ENCODE measurements at places on chromosomes 2 and 18.

DNA sequence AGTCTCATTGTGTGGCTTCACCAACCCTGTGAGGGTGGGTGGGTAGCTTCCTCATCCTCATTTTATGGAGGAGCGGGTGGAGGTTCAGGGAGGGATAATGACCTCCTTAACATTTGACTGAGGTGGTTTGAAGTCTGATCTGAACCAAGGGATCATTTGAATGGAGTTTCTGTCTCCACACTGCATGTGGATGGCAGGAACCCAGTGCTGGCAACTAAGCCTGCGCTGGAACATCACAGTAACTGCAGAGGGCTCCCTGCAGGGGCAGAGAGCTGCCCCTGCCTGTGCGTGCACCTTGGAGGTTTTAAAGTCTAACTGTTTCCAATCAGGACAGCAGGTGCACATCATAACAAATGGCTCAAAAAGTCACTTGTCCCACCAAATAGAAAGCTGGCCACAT, 3.3 kb downstream of the AGAP1 start:
- DNase-seq = no peak

DNA sequence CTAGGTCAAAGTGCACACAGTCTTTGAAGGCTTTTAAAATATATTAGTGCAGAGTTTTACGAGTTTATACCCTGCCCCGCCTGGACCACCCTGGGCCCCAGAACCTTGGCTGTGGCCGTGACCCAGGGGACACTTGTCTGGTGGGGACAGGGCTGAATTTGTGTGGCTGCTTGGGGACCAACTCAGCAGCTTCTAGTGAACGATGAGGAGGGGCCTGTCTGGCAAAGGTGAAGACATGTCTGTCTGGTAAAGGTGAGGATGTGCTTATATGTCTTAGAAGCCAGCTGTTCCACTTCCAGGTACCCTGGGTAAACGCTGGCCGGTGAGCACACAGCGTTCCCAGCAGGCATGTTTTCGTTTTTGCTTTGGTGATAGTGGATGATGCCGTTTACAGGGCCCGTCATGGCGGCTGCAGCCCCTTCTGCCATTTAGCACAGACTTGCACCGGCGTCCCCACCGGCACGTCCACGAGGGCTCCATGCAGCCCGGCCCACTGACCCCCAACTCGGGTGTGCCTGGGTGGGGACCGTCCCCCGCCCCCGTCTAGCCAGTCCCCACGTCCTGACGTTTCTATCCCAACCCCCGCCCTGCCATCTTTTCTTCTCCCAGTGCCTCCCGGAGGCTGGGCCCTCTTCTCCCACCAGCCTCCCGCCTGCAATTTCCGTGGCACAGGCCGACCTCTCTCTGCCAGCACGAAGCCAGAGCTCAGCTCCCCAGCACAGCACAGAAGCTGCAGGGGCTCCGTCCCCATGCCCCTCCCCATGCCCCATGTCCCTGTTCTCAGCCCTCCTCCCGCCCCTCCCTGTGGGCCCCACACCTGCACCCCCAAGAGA, 67.8 kb downstream of the SLC66A2 start:
- DNase-seq = no peak

- no peak for DNase-seq
Measured at GRCh38 chr2:74001781-74002504, 17.2 kb downstream of the TET3 start.

- no peak for DNase-seq
Measured at GRCh38 chr18:35810520-35810919, 162.0 kb upstream of the RMP24 start.

GRCh38 chr18:9691235-9691634, 16.9 kb upstream of the RAB31 start:
- no peak for DNase-seq

GRCh38 chr2:207484444-207485391, 45.0 kb upstream of the CREB1 start:
- DNase-seq = no peak

DNA sequence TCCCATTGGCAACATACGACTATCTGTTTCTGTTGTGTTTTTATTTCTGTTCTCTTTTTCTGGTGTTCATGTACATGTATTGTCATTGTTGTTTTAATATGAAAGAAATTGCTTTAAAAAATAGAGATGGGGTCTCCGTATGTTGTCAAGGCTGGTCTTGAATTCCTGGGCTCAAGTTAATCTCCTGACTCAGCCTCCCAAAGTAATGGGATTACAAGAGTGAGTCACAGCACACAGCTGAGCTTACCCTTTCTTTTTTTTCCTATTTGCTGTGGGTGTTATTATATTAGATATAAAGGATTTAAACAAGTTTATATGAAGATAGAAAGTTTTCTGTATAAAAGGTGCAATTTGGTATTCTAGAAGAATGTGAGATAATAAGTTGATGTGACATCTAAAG, 554.6 kb downstream of the DSC3 start:
- DNase-seq = no peak

DNA sequence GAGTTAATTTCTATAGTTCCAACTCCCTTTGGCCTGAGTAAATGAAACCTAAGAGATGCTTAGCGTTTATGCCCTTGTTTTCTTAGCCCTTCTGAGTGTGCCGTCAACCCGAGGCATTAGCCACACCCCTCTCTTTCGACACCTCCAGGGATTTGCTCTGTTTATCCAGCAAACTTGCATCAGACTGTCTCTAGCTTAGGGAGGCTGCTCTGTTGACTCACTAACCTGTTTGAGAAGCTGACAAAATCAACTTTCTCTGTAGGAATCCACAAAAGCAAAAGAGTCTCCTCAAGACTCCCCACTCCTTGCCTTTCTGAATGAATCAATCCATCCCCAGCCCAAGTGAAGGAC, 317.6 kb downstream of the TNS1 start:
- DNase-seq = no peak

DNA sequence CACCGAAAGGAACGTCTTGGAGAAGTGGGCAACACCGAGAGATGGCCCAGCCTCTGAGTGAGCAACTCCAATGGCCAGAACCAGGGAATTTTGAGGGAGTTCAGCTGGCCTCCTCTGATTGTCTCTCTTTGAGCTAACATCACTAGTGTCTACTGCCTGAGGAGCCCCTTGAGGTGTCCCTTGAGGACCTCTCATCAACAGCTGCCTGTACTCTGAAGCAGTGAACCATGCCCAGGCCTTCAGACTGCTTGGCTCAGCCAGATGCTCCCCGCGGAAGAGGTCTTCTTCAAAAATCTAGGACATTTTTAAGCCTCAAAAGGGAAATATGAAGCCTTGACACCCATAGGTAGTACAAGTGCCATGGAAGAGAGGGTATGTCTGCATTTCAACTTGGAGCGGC, 430.4 kb downstream of the TXNL1 start:
- DNase-seq = no peak

DNA sequence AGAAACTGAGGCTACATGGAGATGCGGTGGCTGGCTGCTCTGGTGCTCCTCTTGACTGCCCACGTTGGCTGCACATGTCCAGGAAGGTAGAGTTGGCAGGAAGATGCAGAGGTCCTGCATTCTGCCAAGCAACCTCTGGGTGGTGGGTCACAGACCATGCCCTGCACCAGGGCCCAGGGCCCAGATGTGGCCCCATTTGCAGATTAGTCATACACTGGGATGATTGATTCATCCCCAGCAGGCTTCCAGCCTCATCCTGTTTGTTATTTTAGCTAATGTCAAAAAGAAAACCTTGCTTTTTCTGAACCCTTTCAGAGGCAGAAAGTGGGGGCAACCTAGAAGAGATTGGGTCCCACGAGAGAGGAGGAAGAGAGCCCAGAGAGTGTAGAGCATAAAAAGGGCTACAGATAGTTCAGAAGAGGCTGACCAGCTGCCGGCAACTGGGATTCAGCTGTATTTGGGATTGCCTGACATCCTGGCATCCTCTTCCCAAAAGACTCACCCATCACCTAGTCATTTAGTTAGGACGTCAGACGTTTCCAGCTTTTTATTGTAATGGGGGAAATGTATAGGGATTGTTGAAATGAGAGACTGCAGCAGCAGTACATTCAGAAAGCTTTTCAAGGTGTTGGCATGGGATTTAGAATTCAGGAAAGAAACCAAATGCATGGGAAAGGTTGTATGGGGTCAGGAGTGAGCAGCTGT, 101.9 kb downstream of the CTIF start:
- no peak for DNase-seq

GRCh38 chr18:47490882-47491281, 239.4 kb upstream of the SKOR2 start:
- no peak for DNase-seq

DNA sequence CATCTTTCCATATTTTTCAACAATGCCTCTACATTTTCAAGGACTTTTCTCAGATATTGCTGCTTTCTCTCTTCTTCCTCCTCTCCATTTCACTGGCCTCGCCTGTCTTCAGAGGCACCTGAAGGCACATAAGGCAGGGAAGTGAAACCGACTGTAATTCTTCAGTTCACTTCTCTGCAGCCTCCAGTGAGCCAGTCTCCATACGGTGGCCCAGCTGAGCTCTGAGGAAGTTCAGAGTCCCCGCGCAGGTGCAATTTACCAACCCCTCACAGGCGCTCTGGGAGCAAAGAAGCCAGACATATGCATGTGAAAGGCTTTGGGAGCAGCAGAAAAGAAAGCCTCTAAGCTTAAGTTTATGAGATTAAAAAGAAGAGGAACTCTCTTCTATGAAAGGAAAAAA, 12.4 kb downstream of the KLHL14 start:
- DNase-seq = no peak

GRCh38 chr2:158154596-158154995, 52.9 kb downstream of the UPP2 start:
- DNase-seq = no peak

GRCh38 chr2:109345091-109345490, 216.1 kb downstream of the SH3RF3 start:
- no peak for DNase-seq

DNA sequence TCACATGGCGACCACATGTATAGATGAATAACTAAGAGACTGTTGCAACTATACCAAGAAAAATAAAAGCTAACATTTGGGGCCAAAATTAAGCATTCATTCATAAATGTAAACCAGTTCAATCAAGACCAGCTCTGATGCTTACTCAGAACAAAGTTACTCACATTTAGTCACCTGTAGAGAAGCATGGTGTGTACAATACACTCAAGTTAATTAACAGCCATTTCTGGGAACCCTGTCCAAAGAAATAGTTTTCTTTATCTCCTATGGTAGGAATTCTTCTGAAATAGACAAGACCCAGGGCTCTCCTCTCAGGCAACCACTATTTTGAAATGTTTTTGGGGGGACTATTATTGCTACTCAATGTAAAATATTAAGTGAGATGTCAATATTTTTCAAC, 1.6 kb downstream of the SCN3A start:
- no peak for DNase-seq

DNA sequence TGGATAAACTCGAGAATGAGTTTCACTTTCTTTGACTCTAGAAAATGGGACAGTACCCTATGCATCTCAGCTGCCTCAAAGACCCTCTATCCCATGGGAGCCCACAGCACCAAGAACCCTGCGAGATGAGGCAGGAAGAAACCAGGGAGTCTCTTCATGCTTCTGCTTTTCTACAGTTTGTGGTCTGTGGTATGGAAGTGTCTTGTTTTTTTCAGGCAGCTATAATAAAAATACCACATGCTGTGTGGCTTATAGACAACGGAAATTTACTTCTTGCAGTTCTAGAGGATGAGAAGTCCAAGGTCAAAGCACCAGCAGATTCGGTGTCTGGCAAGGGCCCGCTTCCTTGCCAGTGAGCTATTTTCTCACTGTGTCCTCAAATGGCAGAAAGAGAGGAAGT, 257.9 kb downstream of the SUCLG1 start:
- no peak for DNase-seq

DNA sequence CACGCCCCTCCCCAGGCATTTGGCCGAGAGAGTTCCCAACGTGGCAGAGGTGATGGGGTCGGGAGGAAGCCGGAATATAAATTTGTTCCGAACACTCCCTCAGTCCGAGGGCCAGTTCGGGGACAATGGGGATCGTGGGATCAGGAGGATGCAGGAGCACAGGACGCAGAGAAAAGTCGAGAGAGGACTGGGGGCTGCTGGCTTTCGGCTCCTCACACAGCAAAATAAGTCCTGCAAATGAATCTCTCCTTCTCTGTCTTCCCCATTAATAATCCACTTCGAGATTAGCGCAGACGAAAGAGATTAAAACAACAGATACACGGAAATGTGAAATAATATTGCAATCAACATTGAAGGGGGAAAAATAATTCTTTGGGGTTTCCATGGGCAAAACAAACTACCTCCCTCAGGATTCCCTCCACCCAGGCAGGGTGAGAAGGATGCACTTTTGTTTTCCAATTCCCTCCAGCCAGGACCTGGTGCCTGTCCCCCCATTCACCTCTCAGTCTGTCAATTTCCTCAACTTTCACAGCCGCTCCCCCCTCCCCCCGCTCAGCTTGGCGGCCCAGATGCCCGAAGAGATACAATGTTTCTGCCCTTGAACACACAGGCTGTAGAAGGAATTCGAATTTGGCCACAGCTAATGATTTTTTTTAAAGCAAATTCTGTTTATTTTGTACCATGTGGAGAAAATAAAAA, 3.1 kb upstream of the ZEB2 start:
- DNase-seq = no peak
